ENCODE measurements at places on chromosomes 3 and 15.

DNA sequence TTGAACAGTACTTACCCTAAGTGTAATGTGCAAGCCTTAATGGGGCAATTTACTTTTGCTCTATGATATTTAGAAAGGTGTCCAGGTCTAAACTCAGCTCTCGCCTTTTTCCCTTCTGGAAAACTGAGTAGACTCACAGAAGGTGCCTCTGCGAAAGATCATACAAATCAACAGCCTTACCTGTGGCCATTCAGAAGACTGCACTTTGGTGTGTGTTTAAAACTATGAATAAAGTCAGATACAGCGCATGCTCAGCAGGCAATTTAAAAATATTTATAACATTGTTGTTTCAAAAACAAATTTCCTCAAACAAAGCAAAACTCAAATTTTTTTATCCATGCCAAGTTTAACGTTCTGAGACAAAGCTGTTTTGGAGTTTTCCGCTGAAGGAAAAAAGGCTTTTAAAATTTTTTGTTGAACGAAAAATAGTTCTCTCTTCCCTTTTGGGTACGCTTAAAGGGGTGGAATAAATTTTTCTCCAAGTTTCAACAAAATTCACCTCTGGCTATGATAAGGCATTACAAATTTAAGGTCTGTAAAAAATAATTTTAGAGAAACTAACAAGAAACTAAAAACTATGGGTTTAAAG is 156.3 kb downstream of the TIGIT start:
- DNase-seq = no peak

DNA sequence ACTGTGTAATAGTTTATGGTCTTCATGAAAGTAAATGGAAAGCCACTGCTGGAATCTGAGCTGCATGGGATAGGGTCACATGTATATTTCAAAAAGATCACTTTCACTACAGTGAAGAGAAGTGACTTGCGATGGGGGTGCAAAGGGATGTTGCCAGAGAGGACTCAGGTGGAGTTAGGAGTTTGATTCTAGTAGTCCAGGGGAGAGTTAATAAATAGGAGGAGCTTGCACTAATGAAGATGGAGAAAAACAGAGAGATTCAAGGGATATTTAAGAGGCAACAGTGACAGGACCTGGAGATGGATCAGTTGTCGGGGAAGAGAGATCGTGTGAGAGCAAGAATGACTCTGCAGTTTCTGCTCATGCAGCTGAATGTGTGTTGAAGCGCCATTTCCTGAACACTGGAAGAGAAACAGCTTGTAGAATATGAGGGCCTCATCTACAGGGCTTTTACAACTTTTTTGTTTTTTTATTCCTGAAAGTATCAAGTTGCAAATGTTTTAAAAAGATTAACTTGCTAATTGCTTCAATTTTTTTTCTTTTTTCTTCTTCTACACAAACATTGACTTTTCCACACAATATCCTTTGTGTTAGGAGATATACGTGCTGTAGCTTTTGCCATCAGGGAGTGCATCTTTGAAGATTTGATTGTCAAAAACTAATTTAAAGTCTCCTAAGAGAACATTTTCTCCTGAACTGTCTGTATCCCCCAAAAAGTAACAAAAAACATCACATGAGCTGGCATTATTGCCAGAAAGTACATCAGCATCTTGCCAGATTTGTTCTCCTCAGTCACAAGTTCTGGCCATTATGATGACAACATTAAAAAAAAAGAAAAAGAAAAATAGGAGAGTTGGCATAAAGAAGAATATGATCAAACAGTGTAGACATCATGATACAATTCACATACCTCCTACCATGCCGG is 37.5 kb downstream of the SETMAR start:
- no peak for DNase-seq

- no peak for DNase-seq
These were observed 107.2 kb upstream of the CLSTN2 start for GRCh38 chr3:139827833-139828232.

DNA sequence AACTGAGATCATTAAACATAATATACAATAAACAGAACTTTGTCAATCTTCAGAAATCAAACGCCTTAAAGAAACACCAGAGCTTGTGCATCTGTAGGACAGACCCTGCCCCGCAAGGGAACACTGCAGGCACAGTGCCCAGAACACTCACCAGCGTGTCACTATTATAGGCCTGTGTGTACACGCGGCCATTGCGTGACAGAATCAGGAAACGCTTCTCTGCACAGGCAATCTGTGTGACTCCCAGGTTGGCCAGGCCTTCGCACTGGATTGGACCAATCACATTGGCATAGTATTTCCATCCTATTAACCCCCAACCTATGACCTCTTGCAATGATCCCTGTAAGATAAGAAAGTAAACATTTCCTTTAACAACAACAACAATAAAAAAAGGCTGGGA is 52.9 kb downstream of the HERC2 start:
- DNase-seq = no peak

DNA sequence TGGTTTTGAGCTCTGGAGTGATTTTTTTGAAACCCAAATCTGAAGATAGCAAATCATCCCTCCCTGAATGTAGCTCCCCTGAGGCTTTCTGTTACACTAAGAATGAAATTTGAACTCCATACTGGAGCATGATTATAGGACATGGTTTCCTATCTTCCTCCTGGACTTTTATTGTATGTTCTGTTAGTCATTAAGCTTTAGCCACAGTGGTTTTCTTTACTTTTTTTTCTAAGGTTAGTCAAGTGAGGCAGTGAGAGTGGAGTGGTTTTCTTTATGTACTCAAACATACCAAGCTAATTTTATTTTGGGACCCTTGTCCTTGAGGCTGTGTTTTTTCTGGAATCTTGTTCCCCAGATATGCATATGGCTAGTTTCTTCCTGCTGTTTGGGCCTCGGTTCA is 55.2 kb upstream of the FRMD4B start:
- DNase-seq = no peak

GRCh38 chr3:157502916-157503595 is at the start of gene VEPH1:
TSS of gene VEPH1 (minus strand) at chr3:157503416. CDS start at chr3:157495349, 8,067 bp downstream.
- no peak for DNase-seq

DNA sequence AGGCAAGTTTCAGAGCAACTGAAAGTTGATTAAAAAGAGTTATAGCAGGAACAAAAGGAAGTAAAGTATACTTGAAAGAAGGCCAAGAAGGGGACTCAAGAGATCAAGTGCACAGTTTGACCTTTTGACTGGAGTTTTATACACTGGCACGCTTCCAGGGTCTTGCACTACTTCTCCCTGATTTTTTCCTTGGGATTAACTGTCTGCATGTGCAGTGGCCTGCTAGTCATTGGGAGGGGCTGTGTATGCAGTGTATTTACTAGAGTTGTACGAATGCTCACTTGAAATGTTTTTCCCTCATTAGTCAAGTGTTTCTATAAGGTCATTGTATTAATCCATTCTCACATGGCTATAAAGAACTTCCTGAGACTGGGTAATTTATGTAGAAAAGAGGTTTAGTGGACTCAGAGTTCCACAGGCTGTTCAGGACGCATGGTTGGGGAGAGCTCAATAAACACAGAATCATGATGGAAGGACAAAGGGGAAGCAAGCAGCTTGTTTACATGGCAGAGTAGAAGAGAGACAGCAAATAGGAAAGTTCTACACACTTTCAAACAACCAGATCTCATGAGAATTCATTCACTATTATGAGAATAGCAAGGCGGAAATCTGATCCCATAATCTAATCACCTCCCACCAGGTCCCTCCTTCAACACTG is 571.8 kb downstream of the ZPLD1 start:
- no peak for DNase-seq

GRCh38 chr3:100615684-100616083 is 6.3 kb downstream of the ADGRG7 start:
- DNase-seq = no peak

- DNase-seq = no peak
These were observed 26.6 kb downstream of the CGGBP1 start for GRCh38 chr3:88032245-88032644.

- DNase-seq = no peak
These were observed 2.8 kb downstream of the VIPR1 start for GRCh38 chr3:42505128-42505848.

- DNase-seq = no peak
These were observed 3.5 kb upstream of the GALNT15 start for GRCh38 chr3:16171009-16171408.

DNA sequence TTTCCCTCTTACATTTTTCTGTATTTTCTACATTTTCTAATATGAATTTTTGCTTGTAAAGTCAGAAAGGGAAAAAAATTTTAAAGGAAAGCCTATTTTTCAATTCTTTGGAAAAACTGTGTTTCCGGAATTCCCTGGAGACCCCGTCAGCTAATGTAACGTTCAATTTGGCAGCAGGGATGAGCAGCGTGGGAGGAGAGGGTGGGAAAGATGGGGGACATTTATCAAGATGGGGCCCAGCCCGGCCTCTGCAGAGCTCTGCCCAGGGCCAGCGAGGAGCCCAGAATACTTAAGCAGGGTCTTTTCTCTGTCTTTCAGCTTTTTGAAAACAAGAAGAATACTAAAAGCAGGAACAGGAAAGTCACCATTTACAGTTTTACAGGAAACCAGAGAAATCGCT is 129.0 kb downstream of the LRRK1 start:
- DNase-seq = no peak

DNA sequence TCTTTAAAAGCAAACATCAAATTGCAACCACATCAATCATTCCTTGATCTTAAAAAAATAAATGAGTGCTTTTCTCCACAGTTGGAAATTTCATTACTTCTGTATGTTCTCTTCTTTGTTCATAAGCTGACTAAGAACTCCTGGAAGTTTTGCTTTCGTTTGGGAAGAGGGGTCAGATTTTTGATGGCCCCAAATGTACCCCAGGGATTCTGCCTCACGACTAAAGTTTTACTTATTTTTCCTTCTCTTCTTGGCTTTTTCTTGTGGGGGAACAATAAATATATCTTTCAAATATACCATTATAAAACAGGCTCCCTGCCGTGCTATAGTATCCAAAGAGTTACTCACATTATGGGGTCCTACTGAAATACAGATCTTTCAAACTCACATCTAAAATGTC is 215.0 kb upstream of the CDIN1 start:
- peak; percentile 52 for DNase-seq
